Stimulated activated CD4-positive, alpha-beta T cell treated with anti-CD3 and anti-CD28 coated beads, Interleukin-4, amount 100 ng/mL, for 48 hours (primary cell): ENCODE measurements at places on chromosomes 5 and 9.

GRCh38 chr5:135396459-135397055 is 2.5 kb downstream of the MACROH2A1 start:
- no peak for DNase-seq

DNA sequence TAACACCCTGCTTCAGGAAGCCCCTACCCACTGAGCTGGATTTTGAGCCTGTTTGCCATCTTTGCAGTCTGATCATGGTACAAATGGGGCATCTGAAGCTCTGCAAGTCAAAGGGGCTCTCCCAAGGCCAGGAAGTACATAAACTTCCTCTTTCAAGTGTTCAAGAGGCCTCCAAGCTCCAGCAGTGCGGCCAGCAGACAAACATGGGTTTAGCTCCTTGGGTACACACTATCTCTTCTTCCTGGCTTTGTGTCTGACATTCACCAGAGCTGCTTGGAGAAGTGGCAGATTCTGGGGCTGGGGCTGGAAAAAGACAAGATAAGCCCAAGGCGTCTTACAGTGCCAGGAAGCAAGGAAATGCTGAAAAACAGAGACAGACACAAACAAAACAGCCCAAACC is 34.1 kb downstream of the LAMC3 start:
- DNase-seq = no peak

GRCh38 chr5:126351153-126351552 is 72.1 kb upstream of the GRAMD2B start:
- no peak for DNase-seq

GRCh38 chr5:52013523-52013922 is 630.3 kb downstream of the ISL1 start:
- DNase-seq = no peak

GRCh38 chr5:96121364-96121763 is 159.7 kb upstream of the ELL2 start:
- no peak for DNase-seq

- DNase-seq = no peak
Observed at GRCh38 chr5:40381016-40381415, 298.7 kb upstream of the PTGER4 start.

DNA sequence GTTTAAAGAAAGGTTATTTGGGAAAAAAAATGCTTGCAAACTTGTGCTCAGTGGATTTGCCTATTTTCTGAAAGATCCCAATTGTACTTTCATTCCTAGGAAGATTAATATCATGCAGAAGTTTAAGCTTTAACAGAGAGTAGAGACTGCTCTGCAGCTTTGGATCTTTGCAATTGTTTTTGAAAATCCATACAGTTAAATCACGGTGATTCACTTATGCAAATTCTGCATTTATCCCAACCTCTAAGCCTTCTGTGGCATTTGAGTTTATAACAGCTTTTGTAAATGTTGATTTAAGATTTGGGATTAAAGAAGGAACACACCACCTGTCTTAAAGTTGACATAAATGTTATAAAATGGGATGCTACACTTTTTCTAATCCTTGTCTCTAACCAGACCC is 134.4 kb downstream of the EBF1 start:
- no peak for DNase-seq

DNA sequence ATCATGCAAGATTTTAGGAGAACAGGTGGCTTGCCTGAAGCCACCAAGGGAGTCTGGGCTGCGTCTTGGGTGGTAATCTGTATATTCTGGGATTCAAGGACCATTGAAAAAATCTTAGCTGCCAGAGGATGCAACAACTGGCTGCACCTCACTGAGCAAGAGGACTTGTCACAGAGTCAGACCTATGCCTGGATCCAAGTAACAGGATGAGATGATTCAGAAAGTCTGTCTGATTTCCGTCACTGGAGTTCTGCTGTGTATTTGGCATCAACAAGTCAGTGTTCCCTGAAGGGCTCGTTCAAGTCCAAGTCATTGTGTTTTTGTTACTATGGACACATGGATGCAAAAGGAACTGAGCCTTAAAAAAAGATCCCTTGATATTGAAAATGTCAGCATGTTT is 37.8 kb upstream of the CARTPT start:
- no peak for DNase-seq

DNA sequence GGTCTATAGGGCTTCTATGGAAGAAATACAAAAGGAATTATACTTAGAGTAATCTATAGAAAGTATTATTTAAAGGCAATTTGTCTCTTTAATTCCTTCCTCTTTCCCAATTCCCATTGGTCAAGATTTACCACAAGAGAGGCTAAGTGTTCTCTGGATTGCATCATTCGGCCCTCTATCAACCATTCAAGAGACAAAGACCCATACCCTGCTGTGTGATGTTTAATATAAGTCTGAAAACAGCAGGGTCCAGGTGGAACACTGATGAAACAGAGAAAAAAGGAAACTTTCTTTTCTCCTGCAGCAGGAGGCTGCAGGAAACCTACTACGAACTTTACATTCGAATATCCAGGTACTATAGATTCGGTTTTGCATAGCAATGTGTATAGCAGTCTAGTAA is 323.4 kb downstream of the CHSY3 start:
- DNase-seq = no peak

DNA sequence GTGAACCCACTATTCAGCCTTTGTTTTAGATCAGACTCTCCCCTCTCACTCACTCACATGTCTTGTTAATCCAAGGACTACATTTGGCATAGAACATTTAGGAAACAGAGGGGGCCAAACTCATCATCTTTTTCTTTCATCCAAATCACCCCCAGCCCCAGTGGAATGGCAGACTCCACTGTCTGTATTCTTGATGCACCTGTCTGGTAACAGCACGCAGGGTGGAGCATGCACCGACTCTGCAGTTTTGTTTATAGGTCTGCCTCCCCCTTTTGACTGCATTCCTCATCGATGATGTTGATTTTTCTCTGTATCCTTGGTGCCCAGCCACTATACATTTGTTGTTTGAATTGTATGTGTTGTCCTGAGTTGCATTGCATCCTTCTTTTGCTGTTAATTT is 66.0 kb downstream of the ANGPTL2 start:
- DNase-seq = no peak

DNA sequence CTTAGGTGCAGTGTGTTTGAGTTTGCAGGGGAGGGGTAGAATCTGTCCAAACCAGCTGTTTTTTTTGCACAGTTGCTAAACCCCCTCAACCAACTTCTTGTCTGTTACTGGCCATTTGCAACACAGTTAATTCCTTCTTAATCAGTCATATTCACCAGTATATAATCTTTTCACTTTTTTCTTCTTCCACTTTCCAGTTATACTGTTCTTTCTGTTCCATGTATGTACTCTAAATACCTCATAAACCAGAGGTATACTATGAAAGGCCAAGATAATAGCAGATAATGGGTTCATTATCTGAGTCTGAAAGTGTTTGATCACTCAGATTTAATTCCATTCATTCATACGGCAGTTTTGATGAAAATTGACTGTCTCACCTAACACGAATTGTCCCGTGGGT is 11.1 kb downstream of the SMAD5 start:
- DNase-seq = no peak

DNA sequence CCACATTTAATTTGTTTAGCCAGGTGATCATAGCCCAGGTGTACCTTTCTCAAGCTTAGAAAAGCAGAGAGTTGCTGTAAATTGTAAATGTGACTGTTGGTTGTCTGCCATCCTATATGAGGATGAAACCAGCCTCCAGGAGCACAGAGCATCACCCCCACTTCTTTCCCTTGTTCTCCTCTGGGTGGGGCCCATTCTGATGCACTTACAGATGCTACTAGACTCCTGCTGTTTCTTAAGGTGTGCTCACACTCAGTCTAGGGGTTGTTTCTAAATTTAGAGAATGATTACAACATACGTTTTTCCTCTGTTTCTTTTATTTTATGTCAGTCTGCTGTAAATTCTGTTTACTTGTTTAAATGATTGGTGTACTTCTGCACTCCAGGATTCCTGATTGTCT is 10.5 kb downstream of the PTCD2 start:
- DNase-seq = no peak

DNA sequence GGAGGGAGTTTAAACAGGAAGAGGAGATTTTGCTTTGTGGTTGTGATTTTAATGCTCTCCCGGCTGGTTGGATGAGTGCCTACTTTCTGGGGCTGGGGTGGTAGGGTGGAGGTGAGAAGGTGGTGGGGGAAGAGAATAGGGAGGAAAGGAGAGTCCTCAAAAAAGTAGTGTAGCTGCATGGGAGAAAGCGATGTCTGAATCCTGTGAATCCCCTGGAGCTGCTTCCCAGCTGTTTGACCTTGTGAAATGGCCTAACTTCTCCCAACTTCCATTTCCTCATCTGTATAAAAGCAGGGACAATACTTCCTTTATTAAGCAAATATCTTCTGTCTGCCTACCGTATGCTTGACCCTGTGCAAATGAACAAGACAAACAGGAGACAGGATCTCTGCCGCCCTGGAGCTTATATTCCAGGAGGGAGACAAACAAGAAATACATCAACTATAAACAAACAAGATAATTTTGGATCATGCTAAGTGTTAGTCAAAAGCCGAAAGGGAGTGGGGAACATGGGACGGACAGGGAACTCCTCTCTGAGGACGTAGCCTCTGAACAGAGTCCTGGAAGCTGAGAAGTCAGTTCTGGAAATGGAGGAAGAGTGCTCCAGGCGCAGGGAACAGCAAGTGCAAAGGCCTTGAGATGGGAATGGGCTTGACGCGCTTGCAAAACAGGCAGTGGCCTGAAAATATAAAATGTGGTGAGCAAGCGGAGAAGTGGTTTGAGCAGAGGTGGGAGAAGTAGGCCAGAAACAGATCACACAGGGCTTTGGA is 103.5 kb downstream of the SPRY4 start:
- DNase-seq = no peak

DNA sequence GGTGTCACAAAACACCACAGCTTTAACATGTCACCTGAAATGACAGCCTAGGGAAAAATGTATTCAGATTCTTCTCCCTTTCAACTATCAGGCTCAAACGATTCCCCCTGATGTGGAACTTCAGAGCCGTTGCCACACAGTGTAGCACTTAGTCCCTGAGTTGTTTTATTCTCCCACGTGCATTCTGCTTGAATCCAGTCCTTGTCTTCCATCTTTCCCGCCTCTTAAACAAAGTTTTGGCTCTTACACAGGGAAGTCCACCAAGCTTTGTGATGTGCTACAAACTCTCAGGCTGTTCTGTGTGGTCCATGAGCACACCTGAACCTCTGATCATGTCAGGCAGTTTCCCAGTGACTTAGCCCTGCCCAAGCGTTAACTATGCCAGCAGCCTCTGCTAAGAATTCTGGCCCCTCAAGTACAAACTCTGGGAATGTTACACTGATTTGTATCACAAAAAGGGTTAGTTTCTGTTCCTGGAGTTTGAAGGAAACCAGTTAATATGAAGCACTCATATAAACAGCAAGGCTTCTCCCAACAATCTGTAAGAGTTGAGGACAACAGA is 45.8 kb upstream of the RNF38 start:
- no peak for DNase-seq

GRCh38 chr5:60346393-60346792 is 353.6 kb downstream of the DEPDC1B start:
- DNase-seq = no peak

DNA sequence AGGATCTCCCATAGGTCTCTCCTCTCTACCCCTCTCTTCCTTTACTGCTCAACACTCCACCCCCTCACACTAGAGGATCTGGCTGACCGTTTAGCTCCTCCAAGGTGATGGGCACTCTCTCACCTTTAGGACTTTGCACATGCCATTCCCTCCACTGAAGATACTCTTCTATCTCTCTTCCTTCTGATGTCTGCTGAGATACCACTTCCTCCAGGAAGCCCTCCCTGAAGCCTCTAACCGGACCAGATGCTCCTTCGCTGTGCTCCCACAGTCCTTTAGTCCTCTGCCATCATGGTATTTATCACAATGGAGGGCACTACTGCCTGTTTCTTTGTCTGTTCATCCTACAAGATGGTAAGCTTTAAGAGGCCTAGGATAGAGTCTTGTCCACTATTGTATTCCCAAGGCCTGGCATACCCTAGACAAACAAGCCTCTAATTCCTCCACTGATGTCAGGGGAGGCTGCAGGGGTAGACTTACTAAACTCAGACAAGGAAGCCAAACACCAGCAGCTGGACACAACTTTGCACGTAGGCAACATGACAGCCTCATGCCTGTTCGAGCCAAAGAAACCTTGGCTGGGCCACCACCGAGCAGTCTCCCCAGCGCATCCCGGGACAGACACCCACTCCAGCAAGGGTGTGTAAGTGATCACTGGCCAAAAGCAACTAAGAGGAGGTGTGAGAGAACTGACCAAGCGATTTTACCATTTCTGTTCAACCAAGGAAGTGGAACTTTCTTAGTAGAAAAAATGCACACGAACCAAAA is 20.2 kb downstream of the ORM2 start:
- no peak for DNase-seq

DNA sequence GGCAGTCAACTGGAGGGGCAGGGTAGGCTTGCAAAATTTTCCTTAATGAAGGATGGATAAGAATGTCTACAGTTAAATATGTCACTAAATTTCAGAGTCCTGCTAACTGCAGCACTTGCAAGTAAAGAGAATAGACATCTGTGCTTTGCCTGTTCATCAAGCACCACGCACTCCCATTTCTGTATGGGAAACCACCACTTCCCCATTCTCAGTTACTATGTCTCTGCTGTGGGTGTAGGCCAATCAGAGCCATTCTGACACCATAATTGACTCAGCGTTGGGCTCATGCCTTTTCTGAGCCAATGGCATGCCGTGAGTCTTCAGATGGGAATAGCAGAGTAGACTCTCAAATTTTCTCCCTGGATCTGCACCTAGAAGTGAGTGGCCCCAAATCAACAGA is 247.5 kb downstream of the GABRB2 start:
- DNase-seq = no peak

DNA sequence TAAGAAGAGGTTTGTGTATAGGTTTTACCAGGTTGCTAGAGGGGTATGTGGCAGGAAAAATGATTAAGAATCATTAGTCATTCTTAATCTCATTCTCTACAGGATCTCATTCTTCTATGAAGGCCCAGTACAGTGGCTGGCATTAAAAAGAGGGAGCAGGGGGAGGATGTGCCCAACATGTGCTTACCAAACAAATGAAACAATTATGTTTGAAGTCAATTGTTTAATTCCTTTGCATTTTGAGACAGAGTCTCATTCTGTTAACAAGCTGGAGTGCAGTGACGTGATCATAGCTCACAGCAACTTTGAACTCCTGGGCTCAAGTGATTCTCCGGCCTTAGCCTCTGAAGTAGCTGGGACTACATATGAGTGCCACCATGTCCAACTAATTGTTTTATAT is 23.0 kb downstream of the FNIP1 start:
- DNase-seq = no peak

- no peak for DNase-seq
Observed at GRCh38 chr9:83754383-83754977, 46.7 kb upstream of the UBQLN1 start.

GRCh38 chr5:66358741-66359140 is 214.6 kb downstream of the SREK1 start:
- no peak for DNase-seq

DNA sequence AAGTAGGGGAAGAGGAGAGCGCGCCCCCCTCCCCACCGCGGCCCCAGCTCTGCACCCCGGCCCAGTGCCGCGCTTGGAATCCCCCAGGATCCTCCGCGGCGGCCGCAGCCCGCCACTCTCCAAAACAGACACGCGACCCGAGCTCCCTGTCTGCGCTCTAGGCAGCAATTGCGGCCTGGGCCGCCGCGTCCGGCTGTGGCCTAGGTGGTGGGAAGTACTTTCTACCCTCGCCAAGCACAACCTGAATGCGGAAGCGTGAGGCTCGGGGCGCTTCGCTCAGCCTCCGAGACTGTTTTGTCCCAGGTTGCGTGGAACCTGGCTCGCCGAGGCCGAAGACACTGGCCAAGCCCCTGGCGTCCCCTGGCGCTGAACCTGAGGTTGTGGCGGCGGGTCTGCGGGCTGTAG is 3.3 kb upstream of the FOXB2 start:
- DNase-seq = no peak
